ENCODE measurements at places on chromosomes 3 and 15.

DNA sequence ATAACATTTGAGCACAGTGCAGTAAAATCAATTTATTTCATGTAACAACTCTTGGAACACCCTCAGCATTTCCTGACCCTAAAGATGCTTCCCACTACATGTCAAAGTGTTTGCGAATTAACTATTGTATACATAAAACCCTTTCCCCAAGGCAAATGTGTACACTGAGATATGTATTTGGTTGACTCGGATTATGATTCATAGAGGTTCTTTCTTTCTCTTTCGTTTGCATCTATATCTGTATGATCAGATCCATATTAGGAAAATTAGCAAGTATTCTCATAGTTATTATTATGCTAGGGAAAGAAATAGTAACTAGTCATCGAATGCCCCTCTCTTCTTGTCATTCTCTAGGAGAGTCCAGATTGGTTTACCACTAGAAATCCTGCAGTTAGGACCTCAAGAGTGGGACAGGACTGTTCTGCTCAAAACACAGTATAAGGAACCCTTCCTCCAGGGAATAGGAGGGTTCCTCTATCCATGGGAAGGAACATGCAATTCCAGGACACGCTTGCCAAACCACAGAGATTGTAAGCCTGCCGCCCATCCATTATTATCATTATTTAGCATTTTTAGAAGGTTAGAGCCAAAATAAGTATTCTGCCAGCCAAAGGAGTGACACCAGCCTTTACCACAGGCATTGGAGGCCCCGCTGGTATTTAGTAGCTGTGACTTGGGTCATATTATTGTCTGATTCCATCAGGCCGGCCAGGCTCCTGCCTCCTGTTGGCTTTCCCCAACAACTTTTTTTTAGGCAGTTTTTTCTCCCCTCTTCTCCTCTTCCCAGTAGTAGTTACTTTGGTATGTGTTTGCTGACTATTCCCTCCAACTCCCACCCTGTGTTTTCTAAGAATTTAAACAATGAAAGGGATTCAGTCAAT, 100.7 kb downstream of the GALK2 start:
- DNase-seq: no peak

GRCh38 chr3:61682671-61683548, 121.5 kb downstream of the PTPRG start:
- no peak for DNase-seq

DNA sequence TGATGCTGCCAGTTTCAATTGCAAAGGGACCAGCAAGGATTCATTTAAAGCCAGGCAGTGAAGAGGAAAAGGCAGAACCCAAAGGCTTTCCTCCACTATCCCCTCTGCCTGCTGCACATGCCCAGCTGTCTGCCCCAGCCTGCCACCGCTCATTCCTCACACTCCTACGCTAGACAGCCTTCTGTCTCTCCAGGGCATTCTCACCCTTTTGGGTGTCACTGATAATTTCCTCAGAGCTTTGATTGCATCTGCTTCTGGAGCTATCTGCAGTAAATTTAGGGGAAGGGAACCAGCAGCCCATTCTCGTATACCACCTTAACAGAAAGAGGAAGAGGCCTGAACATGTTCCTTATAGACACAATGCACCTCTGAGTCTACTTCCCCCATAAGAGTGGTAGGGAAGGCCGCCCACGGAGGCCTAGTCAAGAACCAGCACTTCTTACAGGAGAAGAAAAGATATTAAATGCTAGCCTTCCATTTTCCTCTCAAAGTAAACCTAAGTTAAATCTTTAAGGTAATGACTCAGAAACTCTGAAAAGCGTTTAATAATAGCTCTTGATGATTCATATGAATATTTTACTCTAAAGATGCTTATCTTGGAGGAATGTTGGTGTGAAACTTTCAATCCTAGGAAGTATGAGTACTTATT, 20.9 kb downstream of the NUDT16 start:
- no peak for DNase-seq

GRCh38 chr3:134074001-134074789, 44.5 kb upstream of the SLCO2A1 start:
- DNase-seq: no peak

DNA sequence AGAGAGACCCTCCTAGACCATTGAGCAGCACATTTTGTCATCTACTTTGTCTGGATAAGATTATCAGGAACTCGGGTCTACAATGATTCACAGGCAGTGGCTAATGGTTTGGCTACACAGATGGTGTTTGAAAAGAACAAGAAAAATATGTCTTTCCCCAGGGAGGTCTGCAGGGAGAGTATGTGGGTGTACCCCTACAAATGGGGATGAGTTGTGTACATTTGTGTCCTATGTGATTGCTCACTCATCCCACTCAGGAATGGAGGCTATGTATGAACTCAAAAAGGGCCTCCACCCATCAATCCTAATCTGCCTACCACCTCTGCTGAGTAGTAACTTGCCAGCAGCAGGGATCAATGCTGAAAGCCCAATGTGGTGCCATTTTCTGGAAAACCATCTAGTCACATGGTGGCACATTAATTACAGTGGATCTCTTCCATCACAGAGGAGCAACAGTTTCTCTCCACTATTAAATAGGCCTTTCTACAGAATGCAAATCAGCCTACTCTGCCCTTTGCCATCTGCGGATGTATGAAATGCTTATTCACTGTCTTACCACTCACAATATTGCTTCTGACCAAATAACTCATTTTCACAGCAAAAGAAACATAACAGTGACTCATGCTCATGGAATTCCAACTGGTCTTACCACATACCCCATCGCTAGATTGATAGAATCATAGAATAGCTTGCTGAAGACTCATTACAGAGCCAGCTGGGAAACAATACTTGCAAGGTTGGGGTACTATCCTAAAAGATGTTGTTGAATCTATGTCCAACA, 48.3 kb upstream of the TRIM42 start:
- no peak for DNase-seq
